SJCRH30 (cell line): ENCODE measurements at places on chromosomes 4 and X. TPM values are rescaled to one million over a fixed set of nuclear protein-coding genes. Genes with fewer than 3 reads are reported as not detected.

MAGEA1 gene
- not detected in 2 replicates for total RNA-seq

TRIM60 gene
- not detected in 2 replicates for total RNA-seq

PFKFB1 gene
- 0.14 TPM in 1 of 2 replicates, not detected in the other for total RNA-seq

STAP1 gene
- 0.08 and 0.58 TPM in 2 replicates for total RNA-seq

FAM50A gene
- total RNA-seq, result 44.2 and 48.7 TPM in 2 replicates

MAGEA8 gene
- total RNA-seq, result not detected in 2 replicates

PCDH18 gene
- 14.6 and 16.3 TPM in 2 replicates for total RNA-seq

- no peak for DNase-seq
These were observed 71.7 kb downstream of the IRS4 start for GRCh38 chrX:108664701-108665100.

DNA sequence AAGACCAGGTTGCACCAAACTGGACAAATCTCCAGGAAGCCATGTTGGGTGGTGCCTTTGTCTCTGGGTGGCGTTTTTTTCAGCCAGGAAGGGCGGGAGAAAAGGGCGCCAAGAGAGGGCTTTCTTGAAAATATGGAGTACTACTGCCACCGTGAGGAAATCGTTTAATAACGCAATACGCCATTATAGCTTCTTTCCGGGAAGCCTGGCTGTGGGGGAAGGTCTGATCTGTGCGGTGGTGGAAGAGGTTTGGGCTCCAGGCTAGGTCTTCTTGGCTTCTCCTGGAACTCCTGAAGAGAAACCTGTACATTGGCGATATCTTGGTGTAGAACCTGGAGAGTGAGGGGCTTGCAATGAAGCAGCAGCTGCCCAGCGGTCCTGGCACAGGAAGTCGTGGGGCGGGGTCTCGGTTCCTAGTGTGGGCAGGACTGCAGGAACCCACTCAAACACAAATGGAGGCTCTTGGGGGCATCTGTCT, 202.7 kb downstream of the OR13H1 start:
- no peak for DNase-seq

GRCh38 chr4:581753-582361, 5.8 kb upstream of the TMEM271 start:
- DNase-seq, result no peak

- no peak for DNase-seq
These were observed 24.2 kb downstream of the RBPJ start for GRCh38 chr4:26344901-26345564.

DNA sequence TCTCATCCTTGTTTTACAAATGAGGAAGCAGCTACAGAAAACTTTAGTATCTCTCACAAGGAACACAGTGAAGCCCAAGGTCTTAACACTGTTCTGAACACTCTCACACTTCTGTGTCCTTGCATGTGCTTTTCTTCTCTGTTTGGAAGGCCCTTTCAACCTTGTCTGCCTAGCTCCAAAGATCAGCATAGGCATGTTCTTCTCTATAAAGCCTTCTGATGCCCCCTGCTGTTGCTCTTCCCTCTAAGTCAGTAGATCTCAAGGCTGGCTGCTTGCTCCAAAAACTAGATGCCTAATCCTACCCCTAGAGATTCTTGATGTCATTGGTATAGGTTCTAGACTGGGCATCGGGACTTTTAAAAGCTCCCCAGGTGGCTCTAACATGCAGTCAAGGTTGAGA, 5.9 kb downstream of the APOO start:
- DNase-seq, result peak; percentile 81
